ENCODE measurements at places on chromosomes 5 and 9.

- DNase-seq: no peak
These were observed 191.0 kb downstream of the CACNA1B start for GRCh38 chr9:138068601-138069035.

- DNase-seq: no peak
These were observed 29.5 kb downstream of the PFDN1 start for GRCh38 chr5:140273401-140273877.

DNA sequence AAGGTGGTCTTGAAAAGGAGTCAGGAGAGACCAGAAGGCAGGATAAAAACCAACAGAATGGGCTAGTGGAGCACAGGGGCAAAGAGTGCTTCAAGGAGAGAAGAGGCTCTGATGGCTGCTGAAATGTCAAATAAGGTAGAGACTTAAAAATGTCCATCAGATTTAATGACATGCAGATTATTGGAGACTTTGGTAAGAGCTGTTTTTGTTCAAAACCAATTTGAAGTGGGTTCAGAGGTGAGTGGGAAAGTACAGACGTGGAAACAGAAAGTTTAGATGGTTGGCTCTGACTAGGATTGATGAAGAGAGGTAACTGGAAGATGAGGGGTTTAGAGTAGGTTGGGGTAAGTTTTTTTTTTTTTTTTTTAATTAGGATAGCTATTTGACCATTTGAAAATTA is 14.1 kb downstream of the SLC25A46 start:
- no peak for DNase-seq

DNA sequence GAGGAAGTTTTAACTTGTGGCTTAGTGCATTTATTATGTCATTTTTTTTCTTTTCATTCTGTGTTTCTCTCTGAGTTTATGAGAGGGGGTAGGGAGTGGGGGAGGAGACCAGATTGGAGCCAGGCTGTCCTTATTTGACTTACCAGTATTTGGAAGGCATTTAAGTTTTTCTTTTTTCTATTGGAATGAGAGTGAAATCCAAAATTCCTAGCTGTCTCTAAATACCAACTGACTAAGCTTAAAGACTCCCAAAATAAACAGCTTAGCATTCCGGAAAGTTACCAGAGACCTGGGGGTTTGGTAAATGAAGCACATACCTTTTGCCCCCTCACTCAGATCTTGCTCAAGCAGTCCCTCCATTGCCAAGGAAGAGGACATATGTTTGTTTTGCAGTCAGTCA is 581.9 kb upstream of the BRINP1 start:
- DNase-seq: no peak

- DNase-seq: no peak
These were observed 193.7 kb upstream of the NREP start for GRCh38 chr5:111950660-111951059.

DNA sequence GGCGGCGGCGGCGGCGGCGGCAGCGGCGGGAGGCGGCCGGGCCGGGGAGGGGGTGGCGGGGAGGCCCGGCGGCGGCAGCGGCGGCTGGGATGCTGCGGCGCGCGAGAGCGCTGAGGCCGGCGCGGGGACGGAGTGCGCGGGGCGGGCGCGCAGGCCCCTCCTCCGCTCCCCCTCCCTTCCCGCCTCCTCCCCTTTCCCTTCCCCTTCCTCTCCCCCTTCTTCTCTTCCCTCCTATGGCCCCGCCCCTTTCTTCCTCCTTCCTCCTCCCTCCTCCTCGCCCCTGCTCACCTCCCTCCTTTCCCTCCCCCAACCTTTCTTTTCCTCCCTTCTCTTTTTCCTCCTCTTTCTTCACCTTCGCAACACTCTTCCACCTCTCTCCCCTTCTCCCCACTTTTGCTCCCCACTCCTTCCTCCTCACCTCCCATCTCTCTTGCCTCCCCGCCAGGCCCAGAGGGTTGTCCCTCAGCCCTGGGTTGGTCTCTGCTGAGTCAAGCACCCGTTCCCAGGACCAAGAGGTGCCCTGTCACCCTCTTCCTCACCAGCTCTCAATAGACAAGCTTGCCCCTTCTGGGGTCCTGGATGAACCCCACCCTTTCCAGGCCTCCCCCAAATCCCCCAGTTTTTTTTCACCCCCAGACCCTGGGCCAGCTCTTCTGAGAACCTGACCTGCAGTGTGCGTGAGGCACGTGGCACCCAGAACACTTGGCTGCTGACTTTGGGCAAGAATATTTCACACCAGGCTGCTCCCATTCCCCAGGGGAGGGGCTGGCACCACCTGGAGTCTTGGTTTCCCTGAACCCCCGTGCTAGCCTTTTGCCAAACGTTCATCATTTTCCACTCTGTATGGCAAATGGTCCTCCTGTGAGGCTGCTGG is at the start of gene SEMA4D:
Gene SEMA4D, minus strand, starts transcription at position 136 of the 874 bp plus-strand sequence. CDS start 92,657 bp downstream, outside the sequence.
- DNase-seq: no peak

DNA sequence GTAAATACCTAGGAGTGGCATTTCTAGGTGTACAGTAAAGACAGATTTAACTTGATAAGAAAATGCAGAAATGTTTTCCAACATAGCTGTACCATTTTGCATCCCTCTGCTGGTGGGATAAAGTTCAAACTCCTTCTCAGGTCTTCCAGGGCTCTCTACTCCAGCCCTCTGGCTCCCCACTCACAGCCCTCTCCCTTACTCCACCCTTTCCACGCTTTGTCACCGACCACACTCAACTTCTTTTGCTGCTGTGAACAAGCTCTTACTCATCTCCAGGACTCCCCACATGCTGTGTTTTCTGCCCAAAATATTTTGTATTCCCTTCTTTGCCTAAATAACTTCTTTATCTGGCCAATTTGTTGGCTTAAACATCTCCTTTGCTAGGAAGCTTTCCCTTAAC is 90.6 kb upstream of the OSMR start:
- DNase-seq: no peak

GRCh38 chr5:71907608-71908145 is 188.6 kb downstream of the CARTPT start:
- no peak for DNase-seq

DNA sequence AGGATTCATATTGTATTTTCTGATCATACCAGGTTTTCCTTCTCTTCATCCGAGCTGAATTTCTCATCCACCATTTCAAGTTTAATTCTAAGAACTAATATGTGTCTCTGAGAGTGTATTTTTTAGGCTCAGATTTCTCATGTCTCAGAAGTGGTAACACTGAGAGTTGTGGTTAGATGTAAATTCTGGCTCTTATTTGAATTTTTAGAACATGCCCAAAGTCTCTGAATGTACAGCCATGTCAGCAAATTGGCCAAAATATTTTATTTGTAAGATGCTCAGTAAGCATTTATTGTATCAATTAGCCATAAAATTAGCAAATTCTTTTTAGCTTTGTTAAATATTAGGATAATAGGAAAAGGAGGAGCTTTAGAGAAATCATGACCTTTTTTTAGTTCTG is 16.6 kb downstream of the SV2C start:
- DNase-seq: no peak

GRCh38 chr5:149793256-149793550 is 63.1 kb downstream of the PPARGC1B start:
- DNase-seq: no peak

DNA sequence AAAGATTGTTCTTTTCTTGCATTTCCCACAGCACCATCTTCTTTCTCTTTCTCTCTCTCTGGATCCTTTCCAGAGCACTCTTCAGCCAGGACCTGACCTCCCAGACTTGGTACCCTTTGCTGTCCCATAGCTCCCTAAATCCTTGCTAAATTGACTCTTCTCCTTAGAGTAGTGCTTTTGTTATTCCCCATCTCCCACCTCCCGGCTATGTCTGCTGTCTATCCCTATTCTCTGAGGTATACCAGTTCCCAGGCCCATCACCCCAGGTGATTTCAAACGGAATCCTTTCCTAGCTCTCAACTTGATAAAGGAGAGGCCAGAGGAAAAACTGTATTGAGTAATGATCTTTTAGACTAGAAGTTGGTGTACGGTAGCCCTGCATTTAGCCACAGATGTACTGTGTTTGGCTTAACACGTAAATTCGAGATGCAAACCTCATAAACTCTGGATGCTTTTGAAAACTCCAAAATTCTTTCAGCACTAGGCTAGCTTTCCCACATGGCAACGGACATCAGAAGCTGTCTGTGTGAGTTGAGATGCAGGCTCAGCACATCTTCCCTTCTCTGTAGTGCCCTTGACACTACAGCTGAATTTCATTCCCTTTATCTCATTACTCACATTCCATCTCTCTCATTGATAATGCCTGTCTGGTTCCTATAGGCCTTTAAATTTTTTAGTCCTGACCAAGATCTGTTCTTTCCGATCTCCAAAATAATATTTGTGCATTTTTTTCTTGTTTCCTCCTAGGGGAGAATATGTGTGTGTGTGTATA is 320.8 kb upstream of the ITGA1 start:
- DNase-seq: no peak

GRCh38 chr5:37888476-37888875 is 48.6 kb upstream of the GDNF start:
- DNase-seq: no peak

DNA sequence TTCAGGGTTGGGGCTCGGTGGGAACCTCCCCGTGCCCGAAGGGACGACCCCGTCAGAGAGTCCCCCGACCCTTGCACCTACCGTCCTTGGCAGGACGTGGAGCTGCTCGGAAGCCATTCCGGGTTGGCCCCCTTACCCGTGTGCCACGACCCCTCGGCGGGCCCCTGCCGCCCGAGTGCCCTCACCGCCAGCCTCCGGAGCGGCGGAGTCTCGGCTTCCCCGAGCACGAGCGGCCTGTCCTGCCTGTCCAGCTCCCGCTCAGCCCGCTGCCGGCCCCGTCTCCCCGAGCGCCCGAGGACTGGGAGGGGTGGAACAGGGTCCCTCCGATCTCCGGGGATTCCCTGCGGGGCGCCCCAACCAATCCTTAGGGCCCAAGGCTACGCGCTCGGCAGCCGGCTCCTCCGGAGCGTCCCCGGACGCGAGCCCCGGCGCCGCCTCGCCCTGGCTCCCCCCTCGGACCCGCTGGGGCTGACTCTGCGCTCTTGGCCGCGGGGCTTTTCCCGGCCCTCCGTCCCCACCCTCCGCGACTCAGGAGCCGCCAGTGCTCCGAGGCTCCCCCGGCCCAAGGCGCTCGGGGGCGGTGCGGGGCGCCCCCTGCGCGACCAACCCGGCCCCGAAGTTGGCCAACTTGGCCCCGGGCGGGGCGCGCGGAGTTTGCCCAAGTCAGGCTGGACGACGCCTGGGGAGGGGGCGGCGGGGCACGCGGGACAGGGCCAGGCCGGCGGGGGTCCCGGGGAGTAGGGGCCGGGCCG is 654 bp downstream of the ADAMTS2 start:
- no peak for DNase-seq

- peak; percentile 62 for DNase-seq
These were observed 592.7 kb upstream of the BRINP1 start for GRCh38 chr9:119961774-119962424.

DNA sequence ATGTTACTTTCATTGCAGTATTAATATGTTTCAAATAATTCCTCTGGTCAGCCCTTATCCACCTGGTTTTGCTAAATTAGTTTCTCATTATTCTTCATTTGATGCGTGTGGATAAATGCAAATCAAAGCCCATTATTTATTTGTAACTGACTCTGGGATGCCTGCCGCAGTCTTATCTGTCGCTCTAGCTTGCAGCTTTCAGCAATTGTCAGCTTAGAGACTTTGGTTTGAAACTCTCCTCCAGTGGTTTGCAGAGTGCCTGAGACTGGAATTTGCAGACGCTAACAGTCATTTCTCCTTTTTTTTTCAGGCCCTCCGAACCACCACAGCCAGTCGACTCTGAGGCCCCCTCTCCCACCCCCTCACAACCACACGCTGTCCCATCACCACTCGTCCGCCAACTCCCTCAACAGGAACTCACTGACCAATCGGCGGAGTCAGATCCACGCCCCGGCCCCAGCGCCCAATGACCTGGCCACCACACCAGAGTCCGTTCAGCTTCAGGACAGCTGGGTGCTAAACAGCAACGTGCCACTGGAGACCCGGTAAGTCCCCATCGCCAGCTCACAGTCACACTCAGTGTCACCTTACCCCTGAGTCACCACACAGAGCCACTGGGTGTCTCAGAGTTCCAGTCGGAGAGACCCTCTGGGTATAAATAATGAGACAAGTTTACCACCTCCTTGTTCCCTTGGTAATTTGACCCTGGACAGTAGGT is 339.0 kb upstream of the WWC1 start:
- DNase-seq: no peak

GRCh38 chr9:38443597-38443996 is 19.3 kb upstream of the IGFBPL1 start:
- no peak for DNase-seq

DNA sequence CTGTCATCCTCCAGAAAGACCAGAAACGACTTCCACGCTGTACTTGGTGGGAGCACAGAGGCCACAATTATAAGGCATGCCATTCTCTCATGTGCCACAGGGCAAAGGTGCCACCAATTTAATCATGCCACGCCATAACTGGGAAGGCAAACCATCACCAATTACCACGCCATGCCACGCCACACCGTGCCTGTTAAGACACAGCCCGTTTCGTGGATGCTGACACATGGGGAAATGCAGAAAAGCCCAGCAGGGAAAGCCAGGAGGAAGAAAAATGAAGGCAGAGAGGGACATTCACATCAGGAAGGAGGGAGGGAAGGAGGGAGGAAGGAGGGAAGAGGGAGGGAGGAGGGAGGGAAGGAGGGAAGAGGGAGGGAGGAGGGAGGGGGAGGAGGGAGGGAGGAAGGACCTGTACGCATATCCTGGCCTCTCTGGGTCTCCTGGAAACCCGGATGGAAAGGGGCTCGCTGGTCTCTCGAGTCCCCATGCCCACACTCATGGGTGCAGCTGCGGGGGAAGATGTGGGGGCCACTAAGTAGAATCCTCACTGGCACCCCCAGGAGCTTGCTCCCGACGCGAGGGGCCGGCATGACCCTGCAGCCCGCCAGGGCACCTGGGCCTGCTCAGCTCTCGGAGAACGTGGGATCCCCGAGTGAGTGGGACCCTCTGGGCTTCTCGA is 61.7 kb upstream of the UBAC1 start:
- DNase-seq: no peak

- no peak for DNase-seq
These were observed 48.2 kb downstream of the NKD2 start for GRCh38 chr5:1056611-1057484.

- DNase-seq: no peak
These were observed 106.3 kb downstream of the RAPGEF6 start for GRCh38 chr5:131528682-131529081.

- no peak for DNase-seq
These were observed 5.6 kb downstream of the RMI1 start for GRCh38 chr9:83986195-83986594.

DNA sequence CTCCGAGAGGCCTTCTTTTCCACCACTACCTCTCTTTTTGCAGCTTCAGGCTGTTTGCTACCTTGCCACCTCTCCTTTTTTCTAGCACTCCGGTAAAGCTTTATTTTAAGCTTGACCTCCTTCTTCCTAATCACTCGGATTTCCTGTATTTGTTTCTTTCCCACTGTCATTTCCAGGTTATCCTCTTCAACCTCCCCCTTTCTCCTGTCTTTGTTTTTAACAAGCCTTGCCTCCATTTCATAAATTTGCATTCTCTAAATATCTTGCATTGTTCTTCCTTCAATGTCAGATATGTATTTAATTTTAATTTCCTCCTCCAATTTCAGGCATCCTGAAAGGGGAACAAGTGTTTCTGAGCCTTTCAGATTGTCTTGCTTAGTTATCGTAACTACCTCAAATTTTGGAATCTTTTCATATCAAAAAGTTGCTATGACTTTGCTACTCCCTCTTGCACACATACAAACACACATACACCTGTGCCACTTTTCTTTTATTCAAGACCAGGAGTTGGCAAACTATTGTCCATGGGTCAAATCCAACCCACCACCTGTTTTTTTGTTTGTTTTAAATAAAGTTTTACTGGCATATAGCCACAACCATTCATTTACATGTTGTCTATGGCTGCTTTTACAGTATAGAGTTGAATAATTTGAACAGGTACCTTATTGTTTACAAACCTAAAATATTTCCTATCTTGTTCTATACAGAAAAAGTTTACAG is 22.7 kb downstream of the DPYSL3 start:
- DNase-seq: no peak
